ENCODE measurements at places on chromosomes 3 and 15.

DNA sequence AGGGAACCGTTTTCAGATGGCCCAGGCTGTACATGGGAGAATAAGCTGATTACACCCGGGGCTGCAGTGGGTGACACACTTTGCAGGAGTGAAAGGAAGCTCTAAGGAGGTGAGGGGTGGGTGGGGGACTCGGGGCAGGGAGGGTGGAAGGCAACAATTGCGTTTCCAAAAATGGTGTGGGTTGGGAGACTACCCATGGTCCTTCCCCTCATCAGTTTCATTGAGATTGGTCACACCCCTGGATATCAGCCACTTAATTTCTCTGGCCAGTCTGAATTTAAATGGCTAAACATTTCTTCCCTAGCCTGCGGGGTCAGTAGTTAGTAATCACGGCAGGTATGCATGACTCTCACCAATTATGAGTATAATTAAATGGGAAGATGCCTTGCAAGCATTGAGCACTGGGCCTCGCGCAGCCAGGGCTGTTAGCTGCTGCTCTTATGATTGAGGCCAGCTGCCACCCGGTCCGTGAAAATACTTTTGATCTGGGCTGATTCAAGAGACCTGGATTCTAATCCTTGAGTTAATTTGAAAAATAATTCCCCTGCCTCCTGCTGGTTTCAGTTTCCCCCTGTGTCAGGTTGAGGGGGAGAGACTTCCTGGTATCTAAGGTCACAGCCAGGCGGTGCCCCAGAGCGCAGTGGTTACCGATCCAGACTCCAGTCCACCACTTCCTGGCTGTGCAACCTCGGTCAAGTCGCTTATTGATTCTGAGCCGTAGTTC is 23.3 kb downstream of the SLC6A6 start:
- no peak for DNase-seq

- DNase-seq, result no peak
Observed at GRCh38 chr3:18445401-18446148, 20.4 kb upstream of the SATB1 start.

- no peak for DNase-seq
Observed at GRCh38 chr3:105139881-105140560, 226.7 kb upstream of the ALCAM start.

DNA sequence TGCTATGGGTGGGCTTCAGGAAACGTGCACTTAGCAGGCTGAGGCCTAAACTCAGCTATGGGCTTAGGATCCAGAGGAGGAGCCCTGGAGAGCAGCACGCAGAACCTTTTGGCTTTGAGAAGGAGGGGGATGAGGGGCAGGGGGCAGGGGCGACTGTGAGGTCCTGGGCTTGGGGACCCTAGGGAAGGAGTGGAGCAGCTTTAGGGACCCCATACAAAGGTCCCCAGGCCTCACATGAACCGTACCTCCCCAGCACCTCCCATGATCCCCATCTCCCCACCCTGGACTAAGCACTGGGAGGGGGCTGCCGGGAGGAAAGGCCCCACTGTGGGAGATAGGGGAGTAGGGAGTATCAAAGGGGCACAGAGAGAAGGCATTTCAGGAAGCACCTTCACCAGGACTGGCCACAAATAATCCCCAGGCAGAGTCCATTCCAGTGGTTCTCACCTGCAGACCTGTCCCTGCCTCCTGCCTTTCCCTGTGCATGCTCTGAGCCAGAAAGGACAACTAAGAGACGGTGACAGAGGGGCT is 62.0 kb upstream of the KLF13 start:
- DNase-seq, result no peak

GRCh38 chr3:81549388-81549787 is 212.1 kb downstream of the GBE1 start:
- DNase-seq, result no peak

DNA sequence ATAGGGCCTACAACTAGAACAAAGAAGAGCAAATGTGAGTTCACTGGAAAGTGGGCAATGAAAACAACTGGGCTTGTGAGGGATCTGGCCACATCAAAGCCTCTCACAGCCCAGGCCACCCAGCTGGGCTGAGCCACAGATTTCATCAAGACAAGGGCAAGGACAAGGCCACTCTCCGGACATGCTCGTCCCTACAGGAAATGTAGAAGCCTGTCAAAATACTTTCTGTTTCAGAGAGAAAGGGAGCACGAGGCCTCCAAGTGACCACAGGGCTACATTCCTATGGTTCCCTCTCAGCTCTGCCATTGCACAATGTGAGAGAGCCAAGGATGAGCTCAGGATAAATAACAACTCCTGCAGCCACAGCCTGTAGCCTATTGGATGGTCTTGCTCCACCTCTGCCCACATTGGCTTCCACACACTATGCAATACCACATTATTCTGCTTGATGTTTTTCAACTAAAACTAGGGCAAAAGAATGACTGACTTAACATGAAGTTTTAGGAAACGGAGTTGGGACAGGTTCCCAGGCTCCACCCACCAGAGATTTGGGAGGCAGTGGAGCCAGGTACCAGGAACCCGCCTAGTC is 12.1 kb downstream of the TBC1D2B start:
- DNase-seq, result no peak

- no peak for DNase-seq
Observed at GRCh38 chr3:173702561-173702960, 305.0 kb downstream of the NLGN1 start.

DNA sequence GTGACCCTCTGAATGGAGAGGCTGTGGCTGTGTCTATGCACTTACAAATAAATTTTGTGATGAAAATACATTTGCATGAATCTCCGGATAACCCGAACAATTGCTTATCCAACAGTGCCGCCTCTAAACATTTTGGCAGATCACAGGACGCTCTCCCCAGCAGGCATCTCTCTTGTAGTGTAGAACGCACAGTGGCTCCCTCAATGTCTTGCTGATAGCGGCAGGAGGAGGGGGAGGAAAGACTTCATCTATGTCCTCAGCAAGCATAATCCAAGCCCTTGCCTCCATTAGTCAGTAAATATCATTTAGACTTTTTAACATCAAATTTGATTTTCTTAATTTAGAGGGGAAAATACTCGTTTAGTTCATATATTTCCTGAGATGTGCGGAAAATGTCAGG is 318.1 kb upstream of the IGF1R start:
- DNase-seq, result no peak

DNA sequence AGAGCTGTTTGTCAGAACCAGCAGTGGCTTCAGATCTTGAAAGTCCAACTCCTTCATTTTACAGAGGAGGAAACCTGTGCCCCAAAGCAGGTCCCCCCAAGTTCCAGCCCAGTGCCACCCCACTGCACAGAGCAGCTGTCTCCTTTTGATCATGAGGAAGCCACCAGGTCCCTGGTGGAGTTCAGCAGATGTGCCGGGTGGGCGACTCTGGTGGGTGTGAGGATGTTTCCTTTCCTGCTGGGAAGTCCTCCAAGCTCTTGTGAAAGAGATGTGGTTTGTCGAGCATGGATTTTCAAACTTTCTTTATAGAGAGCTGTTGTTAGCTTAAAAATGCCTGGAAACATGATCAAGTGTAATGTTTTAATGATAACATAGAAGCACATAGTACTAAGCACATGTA is 52.0 kb downstream of the SMAD3 start:
- DNase-seq, result no peak

- no peak for DNase-seq
Observed at GRCh38 chr3:2535206-2535605, 436.5 kb downstream of the CNTN4 start.

GRCh38 chr15:70054366-70054765 is 43.4 kb downstream of the TLE3 start:
- DNase-seq, result no peak
